Hepatic stellate cell (primary cell): ENCODE measurements at places on chromosomes 1 and 21.
A peak's percentile ranks its signal among the peaks of the same experiment; 100 is the strongest.

DNA sequence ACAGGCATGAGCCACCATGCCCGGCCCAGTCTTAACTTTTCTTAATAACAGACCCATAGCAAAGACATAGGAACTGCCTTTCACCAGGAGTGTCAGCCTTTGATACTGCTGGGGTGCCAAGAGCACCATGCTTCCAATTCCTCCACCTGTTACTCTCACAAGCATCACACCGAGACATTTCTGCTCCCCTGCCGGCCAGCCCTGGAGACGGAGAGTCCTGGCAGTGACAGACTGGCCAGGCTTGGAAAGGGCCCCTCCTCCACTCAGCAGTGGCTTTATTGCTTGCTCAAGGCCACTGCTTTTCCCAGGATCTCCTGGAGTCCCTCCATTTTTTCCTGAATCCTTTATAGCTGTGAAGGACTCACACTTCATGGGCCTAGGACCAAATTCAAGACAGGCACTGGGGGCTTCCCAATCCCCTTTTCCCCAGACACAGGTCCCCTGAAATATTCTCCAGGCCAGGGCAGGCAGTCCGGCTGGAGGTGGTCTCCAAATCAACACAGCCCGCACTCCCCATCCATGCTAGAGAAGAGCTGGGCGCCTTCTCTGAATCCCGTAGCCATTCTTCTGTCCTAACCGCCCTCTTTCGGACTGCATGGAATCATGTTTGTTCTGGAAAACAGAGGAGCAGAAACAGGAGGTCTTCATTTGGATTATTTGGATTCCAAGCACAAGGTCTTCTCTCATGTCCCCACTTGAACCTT, 25.5 kb upstream of the PTPRF start:
- no peak for DNase-seq

DNA sequence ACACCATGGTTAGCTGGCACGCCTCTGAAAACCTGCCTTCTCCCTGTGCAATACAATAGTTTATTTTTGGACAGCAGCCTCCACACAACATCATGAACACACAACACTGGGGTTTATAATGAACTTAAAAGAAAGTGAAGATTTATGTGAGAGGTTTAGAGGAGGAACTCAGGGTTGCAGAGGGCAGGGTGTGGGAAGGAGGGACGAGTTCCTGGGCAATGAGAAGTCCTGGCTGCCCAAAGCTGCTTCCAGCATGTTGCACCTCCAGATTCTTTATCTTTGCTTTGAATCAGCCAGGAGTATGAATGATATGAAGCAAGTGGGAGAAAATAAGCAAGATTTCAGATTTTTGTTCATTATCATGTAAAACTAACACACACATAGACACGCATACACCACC, 11.3 kb upstream of the LRRC8D start:
- no peak for DNase-seq

GRCh38 chr1:209227171-209227570, 356.3 kb upstream of the CAMK1G start:
- no peak for DNase-seq

- no peak for DNase-seq
Measured at GRCh38 chr1:24105368-24106160, 6.4 kb downstream of the MYOM3 start.

- DNase-seq = peak; percentile 41
Measured at GRCh38 chr1:168470901-168471431, 72.8 kb downstream of the XCL2 start.

DNA sequence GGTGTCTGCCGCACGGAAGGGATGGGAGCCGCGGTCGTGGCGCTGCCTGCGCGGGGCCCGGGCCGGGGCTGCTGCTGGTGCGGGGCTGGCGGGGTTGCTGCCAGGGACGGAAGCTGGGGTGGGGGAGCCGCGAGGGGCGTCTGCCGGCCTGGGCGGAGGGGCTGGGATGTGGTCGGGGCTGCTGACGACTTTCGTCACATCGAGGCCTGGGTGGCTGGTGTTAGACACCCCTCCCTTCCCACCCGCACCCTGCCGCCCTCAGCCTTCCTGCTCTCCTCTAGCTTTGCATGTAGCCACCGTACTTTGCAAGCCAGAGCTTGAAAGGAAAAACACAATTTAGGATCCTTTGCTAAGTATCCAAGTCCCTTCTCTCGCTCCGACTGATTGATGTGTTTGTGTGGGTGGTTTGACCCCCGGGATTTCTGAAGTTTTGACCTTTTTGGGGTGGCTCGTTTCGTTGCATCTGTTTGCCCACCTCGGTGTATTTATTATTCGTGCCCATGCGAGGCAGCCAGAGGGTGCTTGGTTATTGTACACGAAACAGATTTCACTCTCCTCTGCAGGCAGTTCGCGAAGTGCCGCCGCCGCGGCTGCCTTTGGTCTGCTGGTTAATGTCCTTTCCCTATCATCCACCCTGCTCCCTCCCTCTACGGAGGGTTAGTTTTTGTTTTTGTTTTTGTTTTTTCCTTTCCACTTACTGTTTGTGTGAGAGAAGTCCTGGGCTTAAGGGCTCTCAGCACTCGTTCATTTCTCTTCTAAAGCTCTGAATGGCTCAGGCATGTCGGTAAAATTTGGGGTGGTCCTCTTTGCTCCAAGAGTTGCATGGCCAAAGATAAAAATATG, 868 bp downstream of the C1orf21 start:
- no peak for DNase-seq

DNA sequence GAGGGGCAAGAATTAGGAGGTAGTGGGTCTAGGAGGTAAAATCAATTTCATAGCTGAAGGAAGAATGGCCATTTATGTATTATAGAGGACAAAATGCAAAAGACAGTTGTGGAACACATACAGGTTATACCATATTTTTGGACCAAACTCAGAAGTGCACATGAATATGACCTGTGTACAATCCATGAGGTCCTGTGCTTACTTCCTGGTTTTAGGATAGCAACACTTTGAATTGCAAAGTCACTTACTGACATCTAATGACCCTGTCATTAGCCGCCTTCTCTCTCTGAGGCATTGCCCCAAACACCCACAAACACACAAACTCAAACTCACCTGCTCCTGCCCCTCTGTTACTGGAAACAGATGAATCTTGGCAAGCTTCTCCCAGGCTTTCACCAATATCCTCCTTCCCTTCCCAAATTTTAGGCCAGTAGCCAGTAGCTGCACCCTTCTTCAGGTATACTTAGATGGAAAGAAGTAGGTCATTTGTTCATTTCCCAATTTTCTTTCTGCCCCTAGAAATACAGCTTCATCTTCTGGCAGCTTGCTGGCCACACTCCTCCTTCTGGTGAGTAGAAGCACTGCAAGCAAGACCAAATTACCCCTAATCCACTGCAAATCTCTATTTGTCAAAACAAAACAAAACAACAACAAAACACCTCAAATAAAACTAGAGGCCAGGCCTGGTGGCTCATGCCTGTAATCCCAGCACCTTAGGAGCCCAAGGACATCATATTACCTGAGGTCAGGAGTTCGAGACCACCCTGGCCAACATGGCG, 13.7 kb upstream of the RPL5 start:
- no peak for DNase-seq

DNA sequence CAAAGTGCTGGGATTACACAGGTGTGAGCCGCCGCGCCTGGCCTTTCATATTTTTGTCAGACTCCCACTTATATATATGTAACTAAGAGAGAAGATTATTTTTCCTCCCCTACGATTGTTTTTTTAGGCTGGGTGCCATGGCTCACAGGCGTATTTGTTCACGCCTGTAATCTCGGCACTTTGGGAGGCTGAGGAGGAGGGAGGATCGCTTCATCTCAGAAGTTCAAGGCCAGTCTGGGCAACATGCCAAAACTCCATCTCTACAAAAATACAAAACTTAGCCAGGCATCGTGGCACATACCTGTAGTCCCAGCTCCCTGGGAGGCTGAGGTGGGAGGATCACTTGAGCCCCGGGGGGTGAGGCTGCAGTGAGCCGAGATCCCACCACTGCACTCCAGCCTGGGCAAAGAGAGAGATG, 23.9 kb upstream of the ITLN2 start:
- no peak for DNase-seq

DNA sequence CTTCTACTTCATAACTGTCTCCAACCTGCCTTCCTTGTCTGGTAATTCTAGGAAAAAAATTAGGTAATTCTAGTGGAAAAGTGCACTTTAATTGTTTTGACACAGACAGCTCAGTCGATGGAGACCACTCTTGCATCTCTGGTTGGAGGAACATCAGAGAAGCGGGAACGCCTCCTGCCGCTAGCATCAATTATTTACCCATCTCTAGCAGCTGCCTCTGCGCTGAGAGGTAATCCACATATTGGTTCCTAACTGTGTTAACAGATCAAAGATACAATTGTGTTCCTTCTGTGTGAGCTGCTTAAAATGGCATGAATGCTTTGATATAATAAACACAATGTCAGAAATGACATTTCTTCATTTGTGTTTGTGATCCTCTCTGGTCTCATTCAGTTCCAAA, 33.3 kb downstream of the C2CD2 start:
- DNase-seq = no peak

GRCh38 chr1:164662462-164662861, 103.5 kb downstream of the PBX1 start:
- DNase-seq = no peak

DNA sequence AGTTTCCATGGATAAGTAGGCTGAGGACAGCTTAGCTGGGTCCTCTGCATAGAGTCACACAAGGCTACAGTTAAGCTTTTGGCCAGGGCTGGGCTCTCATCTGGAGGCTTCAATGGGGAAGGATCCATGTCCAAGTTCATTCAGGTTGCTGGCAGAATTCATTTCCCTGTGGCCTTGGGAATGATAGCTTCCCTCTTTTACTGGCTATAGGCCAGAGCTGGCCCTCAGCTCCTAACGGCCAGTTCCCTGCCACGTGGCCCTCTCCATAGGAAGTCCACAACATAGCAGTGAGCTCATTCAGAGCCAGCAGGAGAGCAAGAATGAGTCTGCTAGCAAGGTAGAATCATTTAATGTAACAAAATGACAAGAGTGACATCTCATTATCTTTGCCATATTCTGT, 15.1 kb upstream of the PODN start:
- DNase-seq = no peak

DNA sequence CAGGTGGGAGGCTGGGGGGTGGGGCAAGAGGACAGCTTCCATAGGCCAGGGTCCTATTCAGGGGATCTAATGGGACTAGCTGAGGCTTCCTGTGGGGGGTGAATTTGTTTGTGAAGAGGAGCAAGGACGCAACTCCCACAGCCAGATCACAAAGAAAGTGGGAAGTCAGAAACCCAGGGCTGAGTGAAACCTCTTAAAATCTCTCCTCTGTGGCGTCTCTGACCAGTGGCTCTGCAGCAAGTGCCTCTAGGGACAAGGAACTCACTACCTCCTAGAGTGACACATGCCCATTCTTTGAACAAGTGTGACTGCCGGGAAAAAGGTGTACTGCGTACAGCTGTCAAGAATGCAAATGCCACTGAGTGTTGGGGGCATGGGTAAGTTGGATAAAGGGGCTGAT, 187.9 kb downstream of the HIVEP3 start:
- DNase-seq = no peak

GRCh38 chr1:46246548-46247435, 771 bp upstream of the RAD54L start:
- peak; percentile 47 for DNase-seq

DNA sequence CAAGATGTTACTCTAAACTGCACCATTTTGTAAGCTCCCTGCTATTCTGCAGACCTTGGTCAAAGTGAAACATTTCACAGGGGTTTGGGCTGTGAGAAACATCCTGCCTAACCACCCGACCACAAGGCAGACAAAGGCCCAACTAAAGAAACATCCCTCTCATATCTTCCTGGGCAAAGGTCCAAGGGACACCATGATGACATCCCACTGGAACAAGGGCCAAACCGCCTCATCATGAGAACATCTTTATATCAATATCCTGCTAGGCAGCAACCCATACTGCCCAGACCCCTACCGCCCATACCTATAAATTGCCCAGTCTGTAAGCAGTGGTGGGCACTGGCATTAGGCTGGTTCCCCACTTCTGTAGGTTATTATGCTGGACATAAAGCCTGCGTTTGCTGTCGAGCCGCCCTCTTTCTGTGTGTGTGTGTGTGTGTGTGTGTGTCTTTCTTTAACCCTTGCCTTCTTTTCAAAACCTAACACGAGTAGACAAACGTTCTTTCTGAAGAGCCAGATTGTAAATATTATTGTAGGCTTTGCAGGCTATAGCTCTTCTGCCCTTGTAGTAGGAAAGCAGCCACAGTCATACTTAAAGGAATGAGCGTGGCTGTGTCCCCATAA, 1.0 kb upstream of the PPIE start:
- DNase-seq = peak; percentile 58

GRCh38 chr1:230781594-230781993, 34.4 kb downstream of the CAPN9 start:
- DNase-seq = no peak

- no peak for DNase-seq
Measured at GRCh38 chr1:18970762-18971161, 14.3 kb upstream of the IFFO2 start.

DNA sequence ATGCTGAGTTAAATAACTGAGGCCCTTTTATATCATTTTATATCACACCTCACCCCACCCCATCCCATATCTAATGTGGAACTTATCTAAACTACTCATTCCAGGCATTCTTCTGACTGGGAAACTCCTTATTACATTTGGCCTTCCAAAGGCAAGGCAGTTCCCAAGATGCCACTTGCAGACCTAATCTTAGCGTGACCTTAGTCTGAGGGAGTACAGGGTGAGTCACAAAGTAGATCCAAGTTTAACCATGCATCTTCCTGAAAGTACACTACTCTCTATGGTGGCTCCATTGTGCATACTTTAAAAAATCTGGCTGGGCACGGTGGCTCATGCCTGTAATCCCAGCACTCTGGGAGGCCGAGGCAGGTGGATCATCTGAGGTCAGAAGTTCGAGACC, 353.6 kb upstream of the C1orf87 start:
- no peak for DNase-seq

DNA sequence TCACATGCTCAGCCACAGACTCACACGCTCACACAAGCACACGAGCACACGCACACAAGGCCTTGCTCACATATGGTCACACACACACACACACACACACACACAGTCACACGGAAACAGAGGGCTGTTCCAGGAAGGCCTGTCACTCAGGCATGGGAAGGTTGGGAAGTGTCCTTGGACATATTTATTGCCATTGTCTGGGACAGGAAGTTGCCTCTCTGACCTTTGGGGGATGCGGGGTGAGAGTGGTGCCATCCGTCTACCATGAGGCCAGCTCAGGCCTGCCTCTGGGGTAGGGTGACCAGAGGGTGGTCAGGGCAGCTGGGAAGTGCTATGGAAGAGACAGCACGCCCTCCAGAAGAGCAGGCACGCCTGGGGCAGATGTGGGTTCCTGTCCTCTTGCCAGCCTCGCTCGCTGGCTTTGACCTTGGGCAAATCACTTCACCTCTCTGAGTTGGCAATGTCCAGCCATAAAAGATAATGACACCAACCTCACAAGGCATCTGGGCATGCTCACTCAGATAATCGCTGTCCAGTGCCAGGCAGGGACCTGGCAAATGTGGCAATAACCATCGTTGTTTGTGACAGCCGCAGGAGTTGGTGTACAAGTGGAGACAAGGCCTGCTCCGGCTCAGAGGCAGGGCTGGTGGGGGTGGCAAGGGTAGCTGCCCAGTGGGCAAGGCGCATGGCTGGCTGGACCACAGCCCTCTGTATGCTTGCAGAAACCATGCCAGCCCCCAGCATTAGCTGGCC, 8.0 kb upstream of the GUCA2A start:
- DNase-seq = no peak

- no peak for DNase-seq
Measured at GRCh38 chr1:64955097-64956009, 11.0 kb downstream of the JAK1 start.

GRCh38 chr1:185017338-185017737, 28.0 kb upstream of the RNF2 start:
- peak; percentile 54 for DNase-seq
